K562 (cell line): ENCODE measurements at places on chromosomes 3 and 15. TPM values are rescaled to one million over a fixed set of nuclear protein-coding genes. Genes with fewer than 3 reads are reported as not detected.

DNA sequence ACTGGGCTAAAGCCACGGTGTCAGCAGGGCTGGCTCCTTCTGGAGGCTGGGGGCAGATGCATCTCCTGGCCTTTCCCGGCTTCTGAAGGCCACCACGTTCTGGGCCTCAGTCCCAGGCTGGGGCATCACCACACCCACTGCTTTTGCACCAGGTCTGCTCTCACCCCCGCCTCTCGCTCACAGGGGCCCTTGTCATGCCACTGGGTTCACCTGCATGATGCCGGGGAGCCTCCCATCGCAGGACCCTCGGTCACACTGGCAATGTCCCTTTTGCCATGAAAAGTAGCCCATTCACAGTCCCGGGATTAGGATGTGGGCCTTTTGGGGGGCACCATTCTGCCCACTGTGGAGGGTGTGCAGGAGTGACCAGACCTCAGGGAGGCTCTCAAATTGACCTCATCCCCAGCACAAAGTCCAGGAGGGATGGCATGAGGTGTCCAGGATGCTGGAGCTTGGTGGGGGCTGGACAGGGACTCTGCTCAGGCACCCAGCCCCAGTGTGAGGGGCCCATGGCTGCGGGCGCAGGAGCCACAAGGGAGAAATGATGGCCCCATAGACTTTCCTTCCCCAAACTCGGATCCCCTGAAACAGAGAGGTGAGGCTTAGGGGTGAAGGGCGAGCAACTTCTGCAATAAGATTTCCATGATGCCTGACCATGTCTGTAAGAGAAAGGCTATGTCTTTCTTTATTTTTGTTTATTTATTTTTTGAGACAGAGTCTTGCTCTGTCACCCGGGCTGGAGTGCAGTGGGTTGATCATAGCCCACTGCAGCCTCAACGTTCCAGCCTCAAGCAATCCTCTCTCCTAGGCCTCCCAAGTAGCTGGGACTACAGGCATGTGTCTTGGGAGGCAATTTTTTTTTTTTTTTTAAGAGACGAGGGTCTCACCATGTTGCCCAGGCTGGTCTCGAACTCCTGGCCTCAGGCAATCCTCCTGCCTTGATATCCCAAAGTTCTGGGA, 189.1 kb downstream of the GOLGA6L6 start:
- no peak overlapping the region for H3K27ac ChIP-seq
- no peak for DNase-seq
- peaks cover 49% of the 10 kb centered on the region for H3K27me3 ChIP-seq
- H3K4me1 ChIP-seq: peaks cover 26% of the 10 kb centered on the region
- no peak overlapping the region for H3K4me3 ChIP-seq

GRCh38 chr3:127689266-127689860, 16.6 kb downstream of the ABTB1 start:
- H3K27ac ChIP-seq: no peak overlapping the region

DNA sequence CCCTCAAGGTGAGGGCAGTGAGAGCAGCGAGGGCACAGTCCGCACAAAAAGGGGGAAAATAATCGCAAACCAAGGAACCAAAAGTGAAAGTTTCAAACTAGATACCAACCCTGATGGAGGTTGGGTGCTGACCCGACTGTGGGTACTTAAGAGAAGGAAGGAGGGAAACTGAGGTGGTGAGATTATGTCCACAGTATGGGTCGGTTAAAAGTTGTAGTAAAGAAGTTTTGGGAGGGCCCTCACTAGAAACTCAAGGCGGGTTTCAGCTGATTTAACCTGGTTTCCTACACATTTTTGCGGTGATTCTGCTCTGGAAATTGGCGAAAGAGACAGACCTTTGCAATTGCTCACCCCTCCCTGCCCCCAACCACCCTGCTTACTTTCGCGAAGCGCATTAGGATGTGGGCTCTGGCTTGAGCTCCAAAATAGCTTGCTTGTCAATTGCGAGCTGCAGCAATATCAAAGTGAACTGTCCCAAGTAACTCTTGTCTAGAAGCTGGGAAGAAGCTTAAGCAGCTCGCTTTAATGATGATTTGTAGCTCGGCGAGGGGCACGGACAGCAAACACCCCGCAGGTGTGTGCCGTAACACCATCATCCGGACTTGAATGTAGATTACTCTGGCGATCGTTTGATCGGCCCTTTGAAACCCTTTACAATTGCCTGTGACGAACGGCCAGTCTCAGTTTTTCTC, 15.8 kb downstream of the SOX2 start:
- no peak for DNase-seq
- peaks cover 54% of the 10 kb centered on the region for H3K27me3 ChIP-seq
- H3K4me1 ChIP-seq: no peaks in the 10 kb centered on the region
- no peak overlapping the region for H3K4me3 ChIP-seq
- H3K27ac ChIP-seq: no peak overlapping the region

Gene CPNE9
- total RNA-seq: not detected in 2 replicates

Gene LYZL4
- total RNA-seq: not detected in 2 replicates

- H3K4me1 ChIP-seq: no peaks in the 10 kb centered on the region
- H3K36me3 ChIP-seq: no peaks in the 10 kb centered on the region
- no peaks in the 10 kb centered on the region; the same call in 1 of the 3 replicates for H3K27me3 ChIP-seq
- no peak overlapping the region for H3K27ac ChIP-seq
- H3K4me3 ChIP-seq: no peak overlapping the region
Observed at GRCh38 chr15:27705056-27705455, 394.1 kb downstream of the OCA2 start.

GRCh38 chr15:62344806-62345539, 179.9 kb upstream of the C2CD4B start:
- no peak overlapping the region for H3K27ac ChIP-seq
- DNase-seq: peak; percentile 62
- no peaks in the 10 kb centered on the region for H3K4me1 ChIP-seq
- peaks cover 12% of the 10 kb centered on the region for H3K27me3 ChIP-seq
- no peak overlapping the region for H3K4me3 ChIP-seq

- H3K27ac ChIP-seq: no peak overlapping the region
- no peak overlapping the region for H3K4me3 ChIP-seq
- no peaks in the 10 kb centered on the region for H3K36me3 ChIP-seq
- H3K27me3 ChIP-seq: peaks cover 12% of the 10 kb centered on the region
- DNase-seq: no peak
Observed at GRCh38 chr15:79067969-79068368, 22.6 kb downstream of the RASGRF1 start.

DNA sequence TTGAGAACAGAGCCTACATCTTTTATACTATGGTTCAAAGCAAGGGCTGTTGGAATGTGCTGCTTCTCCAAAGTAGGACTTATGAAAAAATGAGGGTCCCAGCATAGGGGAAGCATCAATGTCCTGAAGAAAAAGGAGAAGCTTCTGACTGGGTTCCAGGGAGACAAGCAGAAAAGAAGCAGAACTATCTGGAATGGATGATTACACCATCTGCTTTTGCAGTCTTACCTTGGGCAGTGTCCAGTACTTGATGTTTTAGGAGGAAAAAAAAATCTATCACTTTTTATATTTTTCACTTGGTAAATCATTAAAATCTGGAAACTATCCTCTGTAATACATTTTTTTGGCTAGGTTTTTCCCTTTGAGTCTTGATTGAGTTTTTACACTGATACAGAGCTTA, 57.9 kb upstream of the DPH6 start:
- no peaks in the 10 kb centered on the region for H3K4me1 ChIP-seq
- no peaks in the 10 kb centered on the region for H3K36me3 ChIP-seq
- no peak overlapping the region for H3K27ac ChIP-seq

Gene FBXL22
- not detected in 2 replicates for total RNA-seq
